Activated T-helper 1 cell treated with anti-CD3 and anti-CD28 coated beads, Interleukin-12 subunit alpha, Interleukin-12 subunit beta, Interleukin-2, Interleukin-4 antibody, amounts not matched to agents 30 ng/mL and 10 ng/mL and 1 ng/mL, durations not matched to agents 14 hours and 24 hours and 36 hours (primary cell): ENCODE measurements at places on chromosomes 1 and 21. TPM values are rescaled to one million over a fixed set of nuclear protein-coding genes. Genes with fewer than 3 reads are reported as not detected.

Gene OR2L8
- total RNA-seq, result 0.21 TPM in 1 of 2 replicates, not detected in the other

Gene TMEM61
- total RNA-seq, result not detected in 2 replicates

- H3K27me3 ChIP-seq, result peaks cover 3% of the 10 kb centered on the region
- peaks cover 1% of the 10 kb centered on the region for H3K36me3 ChIP-seq
- no peak for DNase-seq
- no peak overlapping the region for H3K4me3 ChIP-seq
Observed at GRCh38 chr1:221093903-221094791, 214.9 kb downstream of the HLX start.

Gene DMBX1
- total RNA-seq, result not detected in 2 replicates

DNA sequence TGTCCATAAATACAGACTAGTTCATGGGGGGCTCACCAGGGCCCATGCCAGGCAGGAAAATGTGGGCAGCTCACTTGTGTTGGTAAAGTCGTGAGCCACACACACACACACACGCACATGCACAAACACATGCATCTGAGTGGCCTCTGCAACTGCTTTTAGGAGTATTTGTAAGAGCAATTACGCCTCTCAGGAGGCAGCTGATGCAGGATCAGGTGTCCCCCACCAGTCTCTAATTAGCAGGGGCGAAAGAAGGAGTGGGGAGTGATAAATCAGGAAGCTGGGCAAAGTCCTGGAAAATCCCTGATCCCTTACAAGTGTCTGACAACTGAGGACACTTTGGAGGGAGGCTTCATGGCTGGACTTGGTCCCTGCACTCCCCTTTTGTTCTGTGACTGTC is 5.7 kb upstream of the IVL start:
- H3K27me3 ChIP-seq, result peaks cover 7% of the 10 kb centered on the region
- no peaks in the 10 kb centered on the region for H3K4me1 ChIP-seq
- no peak for DNase-seq
- no peak overlapping the region for H3K27ac ChIP-seq
- no peak overlapping the region for H3K4me3 ChIP-seq

- H3K36me3 ChIP-seq, result no peaks in the 10 kb centered on the region
- peaks cover 7% of the 10 kb centered on the region for H3K4me1 ChIP-seq
- H3K27ac ChIP-seq, result no peak overlapping the region
- no peak overlapping the region for H3K4me3 ChIP-seq
Observed at GRCh38 chr1:220685879-220686278, 4.3 kb upstream of the C1orf115 start.

DNA sequence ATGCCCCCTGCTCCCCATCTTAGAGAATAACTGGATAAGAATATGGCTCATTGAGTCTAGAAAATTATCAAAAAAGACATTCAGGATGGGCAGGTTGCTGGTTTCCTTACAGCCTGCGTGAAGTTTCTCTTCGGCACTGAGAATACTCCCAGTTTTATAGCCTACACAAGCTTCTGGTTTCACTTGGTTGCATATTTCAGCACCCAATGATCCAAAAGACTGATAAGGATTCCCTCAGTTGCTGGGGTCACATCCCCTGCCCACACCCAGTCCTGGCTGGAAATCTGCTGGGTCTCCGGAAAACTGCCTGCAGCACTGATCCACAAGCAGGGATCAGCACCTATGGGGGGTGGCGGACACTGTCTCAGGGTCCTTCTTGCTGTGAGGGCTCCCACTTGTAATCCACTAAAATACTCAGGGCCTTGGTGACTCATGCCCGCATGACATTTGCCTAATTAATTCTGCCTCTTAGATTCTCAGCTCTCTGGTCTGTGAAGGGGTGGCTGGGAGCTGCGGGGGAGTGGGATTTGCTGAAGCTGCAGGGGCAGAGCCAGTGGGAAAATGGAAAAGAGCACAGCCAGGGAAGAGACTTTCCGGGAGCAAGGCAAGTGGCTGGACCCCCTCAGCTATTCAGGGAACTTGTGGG is 142.5 kb downstream of the ZNF648 start:
- no peaks in the 10 kb centered on the region for H3K27me3 ChIP-seq
- H3K36me3 ChIP-seq, result no peaks in the 10 kb centered on the region
- H3K27ac ChIP-seq, result no peak overlapping the region
- H3K4me1 ChIP-seq, result no peaks in the 10 kb centered on the region

Gene KMO
- not detected in 2 replicates for total RNA-seq
